HL-60 (cell line): ENCODE measurements at places on chromosomes 7 and 10.

- no peak for DNase-seq
Measured at GRCh38 chr7:156019776-156020565, 207.7 kb upstream of the SHH start.

DNA sequence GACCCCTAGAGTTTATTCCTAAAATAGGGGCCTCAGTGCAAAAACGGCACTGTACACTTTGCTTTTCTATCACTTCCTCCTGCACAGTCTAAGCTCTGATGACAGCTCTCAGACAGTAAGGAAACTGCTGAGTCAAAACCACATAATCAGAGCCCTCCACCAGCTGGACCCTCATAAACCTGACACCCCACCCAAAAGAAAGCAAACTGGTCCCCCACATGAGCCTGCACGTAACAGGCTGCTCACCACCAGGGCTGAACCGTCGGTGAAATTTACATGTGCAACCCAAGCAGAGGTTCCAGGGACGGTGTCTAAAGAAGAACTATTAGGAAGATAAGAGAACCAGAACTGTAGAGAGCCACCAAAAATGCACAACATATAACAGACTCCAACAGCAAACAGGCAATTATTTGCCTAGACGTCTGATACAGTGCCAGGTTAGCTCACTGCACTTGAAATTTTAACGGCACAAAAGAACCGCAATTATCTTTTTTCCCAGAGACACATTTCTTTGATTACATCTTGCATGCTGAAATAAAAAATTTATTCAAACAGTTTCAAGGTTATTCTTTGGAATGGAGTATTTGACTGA lies 19.6 kb downstream of the SGMS1 start:
- DNase-seq = no peak

GRCh38 chr7:24284699-24285506 lies 913 bp downstream of the NPY start:
- DNase-seq = no peak

DNA sequence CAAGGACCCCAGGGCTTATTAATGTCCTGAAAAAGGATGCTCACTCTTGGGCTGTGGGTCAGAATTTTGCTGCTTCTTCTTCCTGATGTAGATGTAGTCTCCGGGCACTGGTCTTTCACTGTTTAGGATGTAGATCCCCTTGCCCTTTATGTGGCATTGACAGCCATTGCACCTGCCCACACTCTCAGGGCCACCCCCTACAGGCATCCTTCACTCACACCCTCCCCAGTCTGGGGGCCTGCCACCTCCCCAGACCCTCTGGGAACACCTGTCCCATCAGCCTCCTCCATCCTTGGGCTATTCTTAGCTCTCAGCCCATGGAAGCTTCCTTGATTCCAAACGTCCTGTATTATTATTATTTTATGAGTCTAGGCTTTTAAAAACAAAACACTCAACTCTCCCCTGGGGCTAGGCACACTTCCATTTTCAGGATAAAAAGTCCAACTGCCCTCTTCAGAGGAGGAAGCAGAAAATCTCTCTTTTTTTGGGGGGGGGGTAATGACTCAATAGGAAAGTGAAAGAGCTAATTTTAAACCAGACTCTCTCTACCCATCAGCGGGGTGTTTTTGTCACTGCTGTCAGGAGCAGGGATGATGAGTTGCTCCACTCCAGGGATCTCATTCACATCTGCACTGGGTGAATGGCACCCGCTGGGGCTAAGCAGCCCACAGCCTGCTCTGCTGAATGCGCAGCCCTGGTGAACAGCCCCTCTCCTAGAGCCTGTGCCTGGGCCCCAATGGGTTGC lies 11.5 kb upstream of the KLRG2 start:
- no peak for DNase-seq

- DNase-seq = no peak
Measured at GRCh38 chr10:74955796-74956195, 129.4 kb downstream of the KAT6B start.

DNA sequence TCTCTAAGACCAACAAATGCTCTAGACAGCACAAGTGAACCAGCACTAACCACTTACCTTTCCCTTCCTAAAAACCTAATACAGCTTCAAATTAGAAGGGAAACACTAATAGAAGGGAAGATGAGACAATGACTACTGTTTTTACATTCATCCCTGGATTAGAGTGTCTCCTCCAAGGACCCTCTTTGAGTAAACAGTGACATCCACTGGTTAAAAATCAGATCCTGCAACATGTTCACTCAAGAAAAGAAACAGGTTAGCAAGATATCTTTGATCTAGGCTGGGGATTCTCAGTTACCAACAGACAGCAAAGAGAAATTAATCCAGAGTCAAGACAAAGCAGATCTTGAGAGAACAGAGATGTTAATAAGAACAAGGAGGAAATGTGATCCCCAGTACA lies 177.7 kb upstream of the GHITM start:
- DNase-seq = no peak

DNA sequence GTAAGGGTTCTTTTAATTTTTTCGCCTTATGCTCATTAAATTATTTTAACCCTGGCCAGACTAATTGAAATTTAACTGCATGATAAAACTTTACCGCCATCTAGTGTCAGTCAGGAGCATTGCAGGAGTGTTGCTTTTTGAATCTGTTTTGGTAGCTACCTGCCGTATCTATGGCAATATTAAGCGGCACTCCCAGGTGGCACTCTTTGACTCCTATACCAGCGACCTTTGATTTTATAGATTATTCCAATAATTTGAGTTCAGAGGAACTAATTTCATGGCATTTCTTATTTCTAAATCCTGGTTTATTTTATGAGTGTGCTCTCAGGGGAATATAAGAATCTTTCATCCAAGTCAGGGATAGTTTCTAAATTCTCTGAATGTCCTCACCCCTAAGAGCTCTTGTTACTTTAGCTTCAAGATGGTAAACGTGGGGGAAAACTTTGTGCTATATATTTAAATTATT lies 198.9 kb downstream of the REEP3 start:
- peak; percentile 50 for DNase-seq

- no peak for DNase-seq
Measured at GRCh38 chr7:127290116-127290655, 37.4 kb upstream of the GRM8 start.

DNA sequence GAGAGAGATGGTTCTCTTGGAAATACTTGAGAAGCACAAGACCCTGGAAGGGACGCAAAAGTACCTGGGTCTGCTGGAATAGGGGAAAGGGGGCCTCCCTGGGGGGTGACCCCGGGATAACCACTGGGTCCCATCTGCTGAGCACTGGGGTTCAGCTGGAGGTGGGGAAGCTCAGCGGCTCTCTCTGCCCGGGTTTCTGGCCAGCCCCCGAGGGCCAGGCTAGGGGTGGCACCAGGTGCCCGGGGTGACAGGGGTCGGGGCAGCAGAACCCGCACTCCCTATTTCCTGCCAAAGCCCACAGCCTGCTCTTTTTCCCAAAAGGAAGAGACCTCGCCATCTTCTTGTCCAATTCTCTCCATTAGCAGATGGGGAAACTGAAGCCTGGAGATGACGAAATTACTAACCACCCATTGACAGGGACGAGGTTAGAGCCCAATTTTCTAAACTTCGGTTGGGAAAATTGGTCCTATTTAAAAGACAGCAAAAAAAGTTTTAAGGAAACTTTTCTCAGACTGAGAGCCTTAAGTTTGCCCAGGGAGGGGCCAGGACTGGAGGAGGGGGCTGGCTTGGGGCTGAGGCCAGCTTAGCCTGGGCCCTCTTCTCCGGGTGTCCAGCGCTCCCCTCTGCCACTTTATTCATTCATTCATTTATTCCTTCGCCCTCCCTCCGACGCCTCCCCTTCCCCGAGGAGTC lies 17.8 kb upstream of the GATA3 start:
- DNase-seq = no peak

DNA sequence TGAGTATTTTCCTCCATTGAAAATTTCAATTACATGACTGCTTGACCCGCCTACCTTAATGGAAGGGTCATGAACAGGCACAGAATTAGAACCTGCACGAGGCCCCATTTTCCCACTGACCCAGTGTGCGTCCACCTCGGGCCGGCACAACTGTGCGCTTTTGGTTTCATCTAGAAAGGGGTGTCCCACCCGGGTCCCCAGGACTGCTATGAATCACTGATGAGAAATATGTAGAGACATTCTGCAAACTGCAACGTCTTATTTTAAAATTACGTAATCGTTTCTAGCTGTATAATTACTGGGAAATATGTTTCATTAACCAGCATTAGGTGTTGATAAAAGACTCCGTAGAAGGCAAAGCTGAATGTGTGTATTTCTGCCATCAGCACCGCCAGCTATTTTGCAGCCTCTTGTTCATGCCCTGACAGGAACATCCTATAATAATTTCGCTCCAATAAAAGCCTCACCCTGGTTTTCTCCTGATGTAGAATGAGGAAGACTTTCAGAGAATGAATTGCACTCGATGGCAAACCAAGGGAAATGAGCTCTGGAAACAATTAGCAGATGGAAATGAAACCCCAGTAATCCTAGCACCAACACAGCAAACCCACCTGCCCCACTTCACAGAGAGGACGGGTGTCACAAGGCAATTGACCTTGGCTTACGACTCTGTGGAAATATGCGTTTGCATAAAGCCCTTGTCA lies 562.1 kb downstream of the DNAJB6 start:
- no peak for DNase-seq

- DNase-seq = no peak
Measured at GRCh38 chr10:126844406-126844805, 60.8 kb upstream of the DOCK1 start.

DNA sequence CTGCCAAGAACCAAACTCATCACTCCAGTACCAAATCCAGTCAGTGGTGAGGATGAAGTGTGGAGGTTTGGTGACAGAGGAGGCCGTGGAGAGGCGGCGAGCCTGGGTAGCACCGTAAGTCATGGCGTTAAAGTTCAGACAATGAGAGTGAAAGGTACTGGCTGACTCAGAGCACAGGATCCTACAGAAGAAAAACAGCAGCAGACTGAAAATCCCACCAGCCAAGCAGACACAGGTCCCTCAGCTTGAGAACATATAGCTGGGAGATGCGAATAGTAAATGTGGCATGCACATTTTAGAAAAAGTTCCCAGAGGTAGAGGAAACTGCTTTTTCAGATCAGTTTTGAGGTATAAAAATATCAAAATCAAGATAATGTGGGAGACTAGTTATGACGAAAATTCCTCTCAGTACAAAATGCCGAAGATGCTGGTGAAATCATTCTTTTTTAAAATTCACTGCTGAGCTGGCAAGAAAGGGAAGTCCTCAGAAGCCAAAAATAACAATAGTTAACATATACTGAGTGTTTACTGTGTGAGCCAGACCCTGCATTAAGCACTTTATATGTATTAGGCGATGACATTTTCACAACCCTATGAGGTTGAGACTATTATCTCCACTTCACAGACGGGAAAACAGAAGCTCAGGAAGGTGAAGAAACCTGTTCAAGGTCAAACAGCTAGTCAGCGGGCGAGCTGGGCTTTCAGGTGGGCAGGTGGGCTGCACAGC lies 20.9 kb downstream of the PARP12 start:
- DNase-seq = no peak

DNA sequence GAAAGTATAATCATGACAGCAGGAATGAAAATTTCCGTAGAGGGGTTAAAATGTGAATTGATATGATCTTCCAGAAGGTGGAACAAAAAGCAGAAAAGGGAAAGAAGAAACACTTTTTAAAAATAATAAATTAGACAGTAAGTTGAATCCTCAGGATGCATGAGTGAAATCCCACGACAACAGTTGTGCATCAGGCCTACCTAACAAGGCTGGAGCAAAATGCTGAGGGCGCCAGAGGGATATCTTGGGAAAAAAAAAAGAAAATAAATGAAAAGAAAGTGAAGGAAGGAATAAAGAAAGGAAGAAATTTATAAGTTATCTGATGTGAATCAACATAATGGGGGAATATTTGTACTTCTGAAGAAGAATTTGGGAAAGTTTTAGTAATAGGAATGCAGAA lies 13.0 kb upstream of the HUS1 start:
- no peak for DNase-seq

DNA sequence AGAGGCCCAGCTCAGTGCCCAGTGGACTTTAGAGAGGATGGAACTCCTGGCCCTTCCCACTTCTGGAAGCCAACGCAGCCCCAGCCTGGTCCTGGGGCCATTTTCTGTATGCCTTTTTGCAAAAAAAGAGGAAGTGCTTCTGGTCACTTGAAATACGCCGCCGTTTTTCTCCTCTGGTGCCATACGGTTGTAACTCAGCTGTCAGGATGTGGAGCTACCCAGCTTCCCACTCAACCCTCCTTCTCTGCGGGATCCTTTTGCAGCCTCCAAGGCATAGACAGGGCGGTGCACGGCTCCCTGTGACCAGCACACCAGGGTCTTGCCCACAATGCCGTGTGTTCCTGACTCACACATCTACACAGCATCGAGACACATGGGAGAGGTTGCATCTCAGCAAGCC lies 369.6 kb downstream of the TCERG1L start:
- no peak for DNase-seq

- no peak for DNase-seq
Measured at GRCh38 chr10:101000127-101000914, 713 bp downstream of the LZTS2 start.

DNA sequence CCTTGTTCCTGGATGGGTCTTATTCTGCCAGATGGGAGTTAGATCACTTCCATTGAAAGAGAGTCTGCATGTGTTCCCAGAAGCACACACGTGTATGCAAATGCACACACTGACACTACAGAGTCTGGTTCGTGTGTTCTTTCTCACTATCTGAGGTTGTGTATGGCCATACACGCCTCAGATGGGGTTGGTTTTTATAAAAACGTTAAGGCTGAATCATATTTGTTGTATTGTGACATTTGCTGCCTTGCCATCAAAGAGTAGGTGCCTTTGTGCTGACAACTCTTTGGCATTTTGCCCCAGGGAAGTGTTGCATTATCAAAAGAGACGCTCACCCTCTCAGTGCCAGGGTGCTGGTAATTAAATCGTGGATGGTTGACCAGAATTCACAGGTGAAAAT lies 37.7 kb upstream of the HDAC9 start:
- DNase-seq = no peak

DNA sequence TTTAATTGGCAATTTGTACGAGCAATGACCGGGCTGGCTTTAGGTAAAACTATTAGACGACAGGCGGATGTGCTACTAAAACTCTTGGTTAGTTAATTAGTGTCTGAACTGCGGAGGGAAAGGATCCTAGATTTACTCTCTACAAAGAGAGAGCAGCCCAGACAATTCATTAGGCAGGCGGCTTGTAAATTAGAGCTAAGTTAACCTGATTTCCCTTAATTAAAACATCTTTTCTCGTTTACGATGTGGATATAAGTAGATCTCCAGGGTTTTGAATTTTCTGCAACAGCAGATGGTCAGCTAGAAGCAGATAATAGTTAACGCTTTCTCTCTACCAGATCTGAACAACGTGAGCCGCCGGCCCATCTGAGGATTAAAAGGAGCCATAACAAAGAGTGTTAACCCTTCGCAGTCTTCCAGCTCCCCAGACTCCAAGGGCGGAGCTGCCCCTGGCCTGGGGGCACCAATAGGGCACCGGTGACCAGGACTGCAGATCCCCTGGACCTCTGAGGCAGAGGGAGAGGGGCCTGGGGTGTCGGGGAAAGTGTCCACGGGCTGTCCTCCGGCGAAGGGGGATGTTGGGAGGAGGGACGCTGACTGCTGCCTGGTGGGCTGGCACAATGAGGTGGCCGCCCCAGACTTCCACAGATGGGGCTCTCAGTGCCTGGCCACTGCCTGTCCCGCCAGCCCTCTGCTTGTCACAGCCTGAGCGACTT lies 6.3 kb upstream of the UNCX start:
- no peak for DNase-seq
